ENCODE measurements at places on chromosomes 7 and 10. TPM values are rescaled to one million over a fixed set of nuclear protein-coding genes. Genes with fewer than 3 reads are reported as not detected.

The NHLRC2 gene
- 6.2 TPM for total RNA-seq

The KCP gene
- not detected for total RNA-seq

The SEMA3D gene
- total RNA-seq, result 0.32 TPM

The EGR2 gene
- under 0.01 TPM for total RNA-seq

The NKX2-3 gene
- under 0.01 TPM for total RNA-seq

The FXYD4 gene
- not detected for total RNA-seq

The TMEM213 gene
- not detected for total RNA-seq
